IPS DF 6.9 (cell line): ENCODE measurements at places on chromosomes 11 and 22.

GRCh38 chr11:2268729-2269600 lies 1.4 kb downstream of the ASCL2 start:
- no peak for DNase-seq

- DNase-seq = no peak
These were observed 149.3 kb downstream of the FBXO7 start for GRCh38 chr22:32623943-32624342.

DNA sequence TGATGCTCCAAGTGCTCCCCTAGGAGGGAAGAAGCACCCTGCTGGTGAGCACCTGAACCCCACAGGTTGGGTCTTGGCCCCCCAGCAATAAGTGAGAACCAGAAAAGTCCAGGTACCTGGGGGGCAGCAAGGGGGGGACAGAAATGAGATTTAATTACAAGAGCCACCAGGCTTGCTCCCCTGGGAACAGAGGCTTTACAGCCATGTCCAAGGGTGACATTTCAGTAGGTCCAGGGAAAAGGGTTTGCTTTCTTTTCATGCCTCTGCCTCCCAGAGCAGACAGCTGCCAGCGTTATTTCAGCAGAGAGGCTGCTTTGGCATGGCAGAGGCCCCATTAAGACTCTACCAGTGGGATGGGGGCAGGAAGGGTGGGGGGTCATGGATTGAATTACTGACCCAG lies 437.7 kb downstream of the BUD13 start:
- DNase-seq = no peak

DNA sequence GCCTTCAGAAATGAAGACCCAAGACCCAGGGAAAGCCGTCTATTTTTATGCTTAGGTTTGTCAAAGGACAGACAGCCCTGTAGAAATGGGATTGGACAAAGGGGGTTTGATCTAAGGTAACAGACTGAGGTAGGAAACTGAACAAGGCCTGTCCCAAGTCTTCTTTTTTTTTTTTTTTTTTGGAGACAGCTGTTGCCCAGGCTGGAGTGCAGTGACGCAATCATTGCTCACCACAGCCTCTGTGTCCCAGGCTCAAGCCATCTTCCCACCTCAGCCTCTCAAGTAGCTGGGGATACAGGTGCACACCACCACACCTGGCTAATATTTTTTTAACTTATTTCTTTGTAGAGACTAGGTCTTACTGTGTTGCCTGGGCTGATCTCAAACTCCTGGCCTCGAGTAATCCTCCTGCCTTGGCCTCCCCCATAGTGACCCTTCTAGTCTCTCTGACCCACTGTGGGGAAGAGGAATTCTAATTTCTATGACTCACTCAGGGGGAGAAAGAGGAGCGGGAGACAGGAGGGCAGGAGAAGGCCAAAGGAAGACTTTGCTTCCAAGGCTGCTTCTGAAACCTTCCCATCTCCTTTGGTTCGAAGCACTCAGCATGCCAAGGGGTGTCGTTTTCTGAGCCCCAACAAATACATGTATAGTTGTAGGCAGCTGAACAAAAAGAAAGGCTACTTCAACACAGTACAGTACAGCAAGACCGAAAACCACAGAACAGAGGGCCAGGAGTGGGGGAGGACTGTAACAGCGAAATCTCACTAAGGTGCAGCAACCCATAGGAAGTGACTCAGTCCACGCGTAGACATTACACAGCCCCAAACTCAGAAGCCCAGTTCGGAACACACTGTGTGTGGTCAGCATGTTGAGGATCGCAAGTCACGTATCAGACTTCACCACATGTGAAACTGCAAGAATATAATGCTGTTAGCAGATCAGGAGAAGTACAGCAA lies 872 bp downstream of the TMA7B start:
- no peak for DNase-seq

GRCh38 chr11:120197977-120198376 lies 12.9 kb upstream of the OAF start:
- DNase-seq = no peak
